ENCODE measurements at places on chromosomes 6 and 20.

- no peak for DNase-seq
These were observed 378.2 kb upstream of the BTBD3 start for GRCh38 chr20:11539450-11539849.

- DNase-seq: no peak
These were observed 20.5 kb upstream of the TBC1D32 start for GRCh38 chr6:121354764-121355163.

- DNase-seq: no peak
These were observed 5.2 kb downstream of the SIRPA start for GRCh38 chr20:1900321-1900801.

DNA sequence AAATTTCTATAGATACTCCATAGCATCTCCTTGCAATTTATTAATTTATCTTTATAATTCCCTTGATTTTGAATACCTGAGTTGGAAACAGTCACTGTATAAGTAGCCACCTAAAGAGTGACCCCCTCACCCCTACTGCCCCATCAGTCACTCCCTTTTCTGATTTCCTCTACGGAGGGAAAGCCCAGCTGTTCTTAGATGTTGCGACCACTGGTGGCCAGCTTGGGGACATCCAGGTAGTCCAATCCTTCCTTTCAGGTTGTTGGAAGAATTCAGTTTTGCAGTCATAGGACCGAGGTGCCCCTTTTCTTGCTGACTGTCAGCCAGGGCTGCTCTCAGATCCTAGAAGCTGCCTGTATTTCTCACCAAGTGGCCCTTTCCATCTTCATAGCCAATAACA lies 87.8 kb downstream of the BMP6 start:
- no peak for DNase-seq

- no peak for DNase-seq
These were observed 15.3 kb downstream of the TRPC4AP start for GRCh38 chr20:35077341-35077740.

- no peak for DNase-seq
These were observed 184.3 kb downstream of the TAF4 start for GRCh38 chr20:61881416-61881815.

- DNase-seq: no peak
These were observed 536.0 kb downstream of the RFPL4B start for GRCh38 chr6:112883095-112883494.

GRCh38 chr6:120354452-120355098 lies 979.7 kb downstream of the TBC1D32 start:
- no peak for DNase-seq

GRCh38 chr20:59458645-59459044 lies 145.7 kb upstream of the PHACTR3 start:
- no peak for DNase-seq

- peak; percentile 18 for DNase-seq
These were observed 39.7 kb downstream of the PIM1 start for GRCh38 chr6:37209461-37210205.

DNA sequence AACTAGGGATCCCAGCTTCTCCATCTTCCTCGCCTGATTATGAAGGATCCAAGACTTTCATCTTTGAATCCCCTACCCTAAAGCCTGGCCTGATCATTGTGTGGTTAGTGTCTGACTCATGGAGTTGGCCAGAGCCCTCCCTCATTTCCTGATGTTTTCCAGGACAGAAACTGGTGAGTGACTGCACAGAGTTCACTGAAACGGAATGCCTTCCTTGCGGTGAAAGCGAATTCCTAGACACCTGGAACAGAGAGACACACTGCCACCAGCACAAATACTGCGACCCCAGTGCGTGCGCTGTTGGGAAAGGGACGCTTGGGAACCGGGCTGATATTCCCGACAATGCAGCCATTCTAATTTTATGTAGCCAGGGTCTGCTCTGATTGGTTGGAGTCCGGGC lies 4.0 kb downstream of the CD40 start:
- no peak for DNase-seq

GRCh38 chr20:41165001-41165882 lies 27.9 kb downstream of the PLCG1 start:
- no peak for DNase-seq

DNA sequence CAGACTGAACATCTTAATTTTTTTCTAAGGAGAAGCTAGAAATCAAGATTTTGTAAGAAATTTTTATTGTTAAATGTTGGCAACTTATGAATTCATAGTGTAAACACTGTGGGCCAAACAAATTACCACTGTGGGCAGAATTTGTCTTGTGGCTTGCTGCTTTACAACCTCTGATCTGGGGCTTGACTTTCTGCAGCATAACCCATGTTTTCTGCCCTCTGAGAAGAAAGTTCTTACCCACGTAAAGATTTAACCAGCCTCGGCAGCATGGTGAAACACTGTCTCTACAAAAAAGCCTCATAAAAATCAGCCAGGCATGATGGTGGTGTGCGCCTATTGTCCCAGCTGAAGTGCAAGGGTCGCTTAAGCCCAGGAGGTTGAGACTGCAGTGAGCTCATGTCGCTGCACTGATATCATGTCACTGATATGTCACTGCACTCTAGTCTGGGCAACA lies 12.9 kb downstream of the ITCH start:
- DNase-seq: no peak

DNA sequence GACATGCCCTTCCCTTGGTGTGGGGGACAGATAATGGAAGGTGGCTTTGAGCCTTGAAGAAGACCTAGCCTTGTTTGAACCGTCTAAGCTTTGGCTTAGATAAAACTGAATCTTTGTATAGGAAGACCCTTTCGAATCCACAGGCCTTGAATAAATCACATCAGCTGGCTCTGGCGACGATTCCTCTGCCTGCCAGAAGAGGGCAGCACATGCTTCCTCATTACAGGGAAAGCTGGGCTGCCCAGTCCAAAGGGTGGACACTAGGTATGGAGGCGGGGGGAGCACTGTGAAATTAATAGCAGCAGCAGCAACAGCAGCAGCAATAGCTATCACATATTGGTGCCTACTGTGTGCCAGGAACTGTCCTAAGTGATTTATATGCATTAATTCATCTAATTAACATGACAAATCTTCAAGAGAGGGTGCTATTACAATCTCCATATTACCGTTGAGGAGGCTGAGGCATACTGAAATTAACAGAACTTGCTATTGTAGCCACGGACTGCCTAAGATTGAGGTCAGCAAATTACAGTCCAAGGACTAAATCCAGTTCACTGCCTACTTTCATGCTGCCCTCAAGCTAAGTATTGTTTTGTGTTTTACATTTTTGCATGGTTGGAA lies 85.1 kb downstream of the CLIC5 start:
- DNase-seq: peak; percentile 42

GRCh38 chr20:53613748-53614147 lies 20.1 kb upstream of the ZNF217 start:
- DNase-seq: no peak

DNA sequence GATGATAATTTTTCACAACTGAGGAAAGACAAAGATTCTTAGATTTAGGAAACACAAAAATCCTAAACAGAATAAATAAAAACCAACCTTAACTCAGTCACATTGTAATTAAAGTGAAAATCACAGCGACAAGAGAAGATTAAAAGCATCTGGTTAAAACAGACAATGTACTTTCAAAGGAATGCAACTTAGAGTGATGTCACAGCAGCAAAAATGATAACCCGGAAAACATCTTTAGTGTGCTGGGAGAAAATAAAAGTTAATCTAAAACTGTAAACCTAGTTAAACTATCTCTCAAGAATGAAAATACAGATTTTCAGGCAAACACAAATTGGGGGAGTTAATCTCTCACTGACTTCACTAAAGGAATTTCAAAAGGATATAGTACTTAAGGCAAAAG lies 76.8 kb upstream of the OGFRL1 start:
- no peak for DNase-seq
